ENCODE measurements at places on chromosomes 1 and 21.

GRCh38 chr1:46363121-46363520, 22.5 kb downstream of the NSUN4 start:
- no peak for DNase-seq

DNA sequence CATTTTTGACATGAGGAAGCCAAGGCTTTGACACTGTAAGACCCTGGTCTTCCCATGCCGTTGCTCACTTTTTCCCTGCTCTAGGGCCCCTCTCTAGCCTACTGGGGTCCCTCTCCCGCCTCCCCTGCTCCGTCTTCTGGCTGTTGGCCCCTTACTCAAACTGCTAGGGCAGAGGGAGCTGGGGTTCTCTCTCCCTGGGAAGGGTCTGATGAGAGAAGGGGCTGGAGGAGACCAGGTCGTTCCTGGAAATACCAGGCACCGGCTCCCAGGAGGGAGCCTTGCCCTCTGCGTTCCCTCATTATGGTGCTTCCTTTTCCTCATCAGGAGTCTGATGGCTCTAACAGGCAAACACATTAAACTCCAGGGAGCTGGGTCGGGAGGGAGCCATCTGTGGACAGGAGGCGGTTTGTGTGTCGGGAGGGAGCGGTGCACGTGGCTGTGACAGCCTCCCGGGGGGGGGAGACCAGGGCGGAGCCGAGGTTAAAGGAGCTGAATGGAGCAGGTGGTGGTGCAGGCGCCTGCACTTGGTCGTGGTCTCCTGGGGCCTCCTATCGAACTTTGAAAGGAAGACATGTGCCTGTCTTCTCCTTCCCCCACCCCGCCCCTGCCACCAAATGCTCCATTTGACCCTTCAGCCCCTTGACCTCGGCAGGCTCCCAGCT, 35.4 kb upstream of the LHX4 start:
- no peak for DNase-seq

- no peak for DNase-seq
Measured at GRCh38 chr1:200929530-200930278, 35.0 kb downstream of the INAVA start.

GRCh38 chr21:10272216-10272615, 249.2 kb upstream of the TPTE start:
- DNase-seq, result no peak

DNA sequence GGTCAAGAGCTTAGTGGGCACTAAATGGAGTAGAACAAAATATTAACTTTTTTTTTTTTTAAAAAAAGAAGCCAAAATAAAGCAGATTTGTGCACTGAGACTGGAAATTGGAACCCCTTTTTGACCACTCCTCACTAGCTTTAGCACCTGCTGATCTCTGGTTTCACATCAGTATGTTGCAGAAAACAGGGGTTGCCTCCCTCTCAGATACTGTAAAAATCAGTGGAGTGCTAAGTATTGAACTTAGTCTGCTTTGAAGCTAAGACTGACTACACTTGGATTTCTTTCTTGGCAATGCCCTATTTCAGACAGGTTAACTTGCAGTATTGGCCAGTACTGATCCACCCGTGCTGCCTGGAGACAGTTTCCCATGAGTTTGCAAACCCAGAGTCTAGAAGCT, 2.7 kb upstream of the KIAA0040 start:
- DNase-seq, result no peak

DNA sequence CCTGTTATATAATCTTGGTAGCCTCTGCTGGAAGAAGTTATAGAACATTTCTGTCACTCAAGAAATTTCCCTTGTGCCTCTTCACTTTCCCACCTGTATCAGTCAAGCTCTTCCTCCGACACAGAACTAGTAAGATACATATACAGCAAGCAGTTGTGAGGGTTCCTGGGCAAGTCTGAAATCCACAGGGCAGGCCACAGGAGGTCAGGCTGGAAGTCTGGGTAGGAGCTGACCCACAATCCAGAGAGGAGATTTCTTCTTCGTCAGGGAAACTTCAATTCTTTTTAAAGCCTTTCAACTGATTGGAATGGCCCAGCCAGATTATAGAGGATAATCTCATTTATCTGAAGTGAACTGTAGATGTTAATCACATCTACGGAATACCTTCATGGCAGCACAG, 96.4 kb upstream of the FMN2 start:
- no peak for DNase-seq

DNA sequence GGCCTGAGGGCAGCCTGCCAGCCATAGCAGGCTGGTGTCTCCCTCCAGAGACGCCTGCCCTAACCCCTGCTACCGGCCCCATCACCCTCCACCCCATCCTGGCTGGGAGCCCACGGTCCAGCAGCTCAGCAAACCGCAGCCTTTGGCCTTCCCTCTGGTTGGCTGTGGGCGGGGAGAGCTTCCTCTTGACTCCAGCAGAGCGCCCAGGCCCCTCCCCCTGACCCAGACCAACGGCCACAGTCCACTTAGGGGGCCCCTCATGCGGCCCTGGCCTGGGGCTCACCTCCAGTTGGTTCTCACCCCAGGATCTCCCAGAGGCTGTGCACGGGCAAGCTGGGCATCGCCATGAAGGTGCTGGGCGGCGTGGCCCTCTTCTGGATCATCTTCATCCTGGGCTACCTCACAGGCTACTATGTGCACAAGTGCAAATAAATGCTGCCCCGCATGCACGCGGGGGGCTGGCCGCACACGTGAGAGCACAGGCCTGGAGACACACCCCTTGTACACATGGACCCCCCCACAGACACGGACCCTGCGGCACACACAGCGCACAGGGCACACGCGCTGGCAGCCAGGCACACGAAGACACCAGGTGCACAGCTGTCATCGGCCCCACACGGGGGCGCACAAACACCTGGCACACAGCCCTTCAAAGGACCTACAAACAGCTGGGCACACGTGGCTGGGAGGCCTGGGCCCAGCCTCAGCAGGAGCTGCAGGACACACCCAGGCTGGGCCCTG, 3.1 kb downstream of the SMIM1 start:
- no peak for DNase-seq

DNA sequence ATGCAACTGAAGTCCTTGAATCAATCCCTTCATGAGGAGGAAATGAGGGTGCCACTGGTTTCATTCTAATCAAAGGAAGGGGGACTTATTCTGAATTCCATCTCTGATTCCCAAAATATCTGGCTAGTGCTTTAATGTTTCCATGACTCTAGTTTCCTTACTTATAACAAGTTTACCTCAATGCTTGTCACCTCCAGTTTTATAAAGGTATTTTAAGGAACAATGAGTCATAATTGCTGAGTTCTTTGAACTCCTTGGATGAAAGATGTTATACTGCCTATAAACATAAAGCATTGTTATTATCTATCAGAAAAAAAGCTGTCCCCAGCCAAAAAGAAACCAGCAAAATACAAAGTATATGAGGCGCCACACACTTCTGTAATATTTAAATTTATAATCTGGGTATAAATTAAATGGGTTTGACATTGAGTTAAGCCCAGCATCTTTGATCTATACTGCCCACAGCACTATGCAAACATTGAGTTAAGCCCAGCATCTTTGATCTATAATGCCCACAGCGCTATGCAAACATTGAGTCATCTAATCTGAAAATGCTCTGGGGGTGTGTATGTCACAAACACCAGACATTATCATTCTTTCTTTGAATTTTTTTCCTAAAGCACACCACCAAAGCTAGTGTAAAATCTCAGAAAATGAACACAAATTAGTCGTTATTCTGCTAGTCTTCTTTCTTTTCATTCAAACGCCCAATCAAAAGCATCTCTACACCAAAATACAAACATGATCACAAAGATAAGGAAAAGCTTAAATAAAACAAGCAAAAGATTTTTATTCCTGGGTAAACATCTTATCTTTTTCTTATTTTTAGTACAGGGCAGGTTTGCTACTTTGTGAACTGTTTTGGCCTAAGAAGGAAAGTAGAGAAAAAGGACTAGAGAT, 11.5 kb upstream of the CXADR start:
- no peak for DNase-seq

GRCh38 chr1:101595881-101596374, 359.1 kb downstream of the S1PR1 start:
- DNase-seq, result no peak

DNA sequence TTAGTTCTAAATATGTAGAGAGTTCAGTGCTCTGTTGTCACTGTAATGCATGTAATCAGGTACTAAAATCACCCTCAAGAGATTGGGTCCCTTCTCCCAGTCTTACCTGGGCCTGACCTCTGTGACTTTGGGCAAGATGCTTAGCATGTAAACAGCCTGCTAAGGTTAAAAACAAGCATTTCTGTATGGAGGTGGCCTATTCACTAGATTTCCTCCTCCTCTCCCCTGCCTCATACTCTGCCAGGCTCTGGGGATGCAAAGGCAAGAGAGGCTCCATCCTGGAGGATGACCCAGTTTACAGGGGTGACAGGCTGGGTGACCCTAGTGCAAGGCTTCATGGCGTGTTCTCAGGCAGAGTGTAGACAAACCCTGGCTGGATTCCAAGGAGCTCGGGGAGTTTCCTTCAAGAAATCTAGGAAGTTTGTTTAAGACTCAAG, 28.8 kb downstream of the VANGL2 start:
- no peak for DNase-seq

DNA sequence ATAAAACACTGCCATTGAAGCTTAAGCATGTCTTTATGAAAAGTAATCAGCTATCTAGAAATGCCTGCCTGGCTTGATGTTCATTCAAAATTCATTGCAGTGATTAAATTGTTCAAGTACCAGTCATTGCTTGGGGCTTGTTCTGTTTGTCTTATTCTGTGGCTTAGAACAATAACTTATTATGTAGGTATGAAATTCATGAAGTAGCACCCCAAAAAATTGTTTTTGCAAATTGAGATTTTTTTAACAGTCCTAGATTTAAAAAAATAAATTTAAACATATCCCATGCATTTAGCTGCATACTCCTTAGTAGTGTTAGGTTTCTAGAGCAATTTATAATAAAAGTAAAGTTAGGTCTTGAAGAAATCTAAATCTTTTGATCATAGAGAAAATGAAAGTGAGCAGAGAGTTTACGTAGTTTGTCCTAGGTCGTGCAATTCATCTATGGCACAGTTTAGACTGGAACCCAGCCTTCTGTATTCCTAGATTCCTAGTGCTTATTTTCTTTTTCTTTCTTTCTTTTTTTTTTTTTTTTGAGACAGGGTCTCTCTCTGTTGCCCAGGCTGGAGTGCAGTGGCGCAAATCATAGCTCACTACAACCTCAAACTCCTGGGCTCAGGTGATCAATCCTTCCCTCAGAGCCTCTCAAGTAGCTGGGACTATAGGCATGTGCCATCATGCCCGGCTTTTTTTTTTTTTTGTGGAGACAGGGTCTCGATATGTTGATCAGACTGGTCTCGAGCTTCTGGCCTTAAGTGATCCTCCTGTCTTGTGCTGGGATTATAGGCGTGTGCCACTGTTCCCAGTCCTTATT, 9.3 kb downstream of the MIER1 start:
- no peak for DNase-seq

DNA sequence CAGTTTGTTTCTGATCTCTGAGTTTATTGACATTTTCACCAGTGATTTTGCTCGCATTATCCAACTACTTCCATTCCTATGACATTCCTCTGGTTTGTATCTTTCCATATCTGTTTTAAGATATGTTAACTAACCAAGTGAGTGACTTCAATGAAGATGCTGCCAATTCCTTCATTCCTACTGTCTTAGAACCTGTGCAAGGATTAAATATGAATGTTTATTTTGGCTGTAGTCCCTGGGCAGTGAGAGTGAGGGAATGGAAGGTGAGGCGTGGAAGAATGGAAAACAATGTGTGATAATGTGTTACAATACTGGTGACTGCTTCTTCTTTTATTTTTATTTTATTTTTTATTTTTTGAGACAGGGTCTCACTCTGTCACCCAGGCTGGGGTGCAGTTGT, 183.0 kb downstream of the SDCCAG8 start:
- no peak for DNase-seq

DNA sequence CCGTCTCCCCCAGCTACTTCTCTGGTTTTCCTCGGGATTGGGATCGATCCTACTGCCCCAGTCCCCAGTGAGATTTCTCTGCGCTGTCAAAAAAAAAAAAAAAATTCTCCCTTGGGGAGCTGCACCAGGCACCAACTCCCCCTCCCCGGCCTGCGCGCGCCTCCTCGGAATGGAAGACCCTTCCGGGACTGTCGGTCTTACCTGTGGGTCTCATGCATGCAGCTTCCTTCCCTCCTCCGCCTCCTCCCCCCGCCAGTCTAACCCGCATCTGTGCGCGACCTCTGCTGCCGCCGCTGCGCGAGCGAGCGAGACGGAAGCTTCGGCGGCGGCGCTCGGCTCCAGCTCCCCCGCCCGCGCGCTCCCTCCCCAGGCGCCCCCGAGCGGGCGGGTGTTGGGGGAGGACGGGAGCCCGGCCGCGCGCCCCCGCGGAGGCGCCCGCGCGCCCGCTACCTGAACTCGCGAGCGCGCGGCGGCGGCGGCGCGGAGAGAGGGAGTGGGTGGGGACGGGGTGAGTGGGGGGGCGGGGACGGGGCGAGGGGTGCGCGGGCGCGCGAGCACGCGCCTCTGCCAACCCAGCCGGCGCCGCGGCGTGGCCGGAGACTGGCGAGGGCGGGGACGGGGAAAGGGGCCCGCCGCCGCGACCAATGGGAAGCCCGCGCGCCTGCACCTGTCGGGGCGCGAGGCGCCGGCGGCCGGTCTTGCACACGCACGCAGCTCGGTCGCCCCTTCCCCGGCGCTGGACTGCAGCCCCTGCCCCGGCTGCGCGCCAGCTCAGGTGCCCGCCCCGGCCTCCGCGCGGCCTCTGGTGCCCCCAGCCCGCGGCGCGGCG, at the start of gene SUSD4:
Gene SUSD4, minus strand, starts transcription at position 321 of the 829 bp plus-strand sequence. CDS start 751 bp downstream, outside the sequence.
- DNase-seq, result peak; percentile 35

DNA sequence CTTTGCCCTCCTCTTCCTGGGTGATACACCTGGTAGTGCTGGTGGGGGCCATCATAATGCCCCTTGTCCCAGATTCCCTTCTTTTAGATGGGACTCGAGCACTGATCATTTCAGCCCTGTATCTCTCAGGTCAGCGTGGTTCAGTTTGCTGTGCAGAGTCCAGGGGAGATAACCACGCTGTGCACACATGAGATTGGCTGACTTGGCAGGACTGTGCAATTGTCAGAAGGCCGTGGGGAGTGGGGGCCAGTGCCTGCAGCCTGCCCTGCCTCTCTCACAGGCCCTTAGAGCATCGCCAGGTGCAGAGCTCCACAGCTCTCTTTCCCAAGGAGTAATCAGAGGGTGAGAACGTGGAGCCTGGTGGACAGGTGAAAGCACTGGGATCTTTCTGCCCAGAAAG, 15.2 kb downstream of the EPHX1 start:
- no peak for DNase-seq
